ENCODE measurements at places on chromosomes 4 and X. TPM values are rescaled to one million over a fixed set of nuclear protein-coding genes. Genes with fewer than 3 reads are reported as not detected.

The C4orf50 gene
- not detected for total RNA-seq

The DTHD1 gene
- total RNA-seq = not detected

The RGN gene
- total RNA-seq = 7.3 TPM

The TCEAL6 gene
- total RNA-seq = not detected

The EOLA2 gene
- total RNA-seq = 12.3 TPM

The PRDM8 gene
- total RNA-seq = 0.87 TPM

The EVC gene
- 39.4 TPM for total RNA-seq

The FHDC1 gene
- under 0.01 TPM for total RNA-seq

The TASL gene
- not detected for total RNA-seq

The CENPVL1 gene
- total RNA-seq = not detected

The SMIM10 gene
- 6.8 TPM for total RNA-seq
